ENCODE measurements at places on chromosomes 4 and X.

GRCh38 chrX:110136136-110136535 lies 133.2 kb downstream of the TMEM164 start:
- DNase-seq = no peak

DNA sequence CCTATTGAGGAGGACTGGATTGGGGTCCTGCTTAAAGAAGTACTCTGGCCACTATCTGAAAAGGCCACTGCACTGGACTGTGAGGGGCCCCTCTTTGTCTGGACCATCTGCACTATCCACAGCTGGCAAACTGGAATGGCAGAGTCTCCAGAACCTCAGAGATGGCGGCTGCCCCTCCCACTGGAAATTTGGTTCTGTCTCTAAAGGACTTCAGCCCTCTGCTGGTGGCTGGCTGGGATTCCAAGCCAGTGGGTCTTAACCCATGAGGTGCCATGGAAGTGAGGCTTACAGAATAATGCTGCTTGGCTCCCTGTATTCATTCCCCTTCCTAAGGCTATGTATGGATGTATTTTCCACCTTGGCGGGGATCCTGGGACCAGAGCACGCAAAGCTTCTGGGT lies 41.6 kb upstream of the CYLC1 start:
- DNase-seq = no peak

- no peak for DNase-seq
Observed at GRCh38 chr4:8915201-8916200, 43.9 kb upstream of the HMX1 start.

DNA sequence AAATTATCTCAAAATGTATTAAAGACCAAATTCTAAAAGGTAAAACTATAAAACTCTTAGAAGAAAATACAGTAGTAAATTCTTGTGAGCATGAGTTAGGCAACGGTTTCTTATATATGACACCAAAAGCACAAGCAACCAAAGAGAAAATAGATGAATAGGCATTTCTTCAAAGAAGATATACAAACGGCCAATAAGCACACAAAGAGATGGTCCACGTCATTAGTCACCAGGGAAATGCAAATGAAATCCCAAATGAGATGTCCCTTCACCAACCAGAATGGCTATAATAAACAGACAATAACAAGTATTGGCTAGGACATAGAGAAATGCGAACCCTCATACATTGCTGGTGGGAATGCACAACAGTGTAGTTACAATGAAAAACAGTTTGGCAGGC lies 44.6 kb downstream of the RAB33A start:
- DNase-seq = no peak

DNA sequence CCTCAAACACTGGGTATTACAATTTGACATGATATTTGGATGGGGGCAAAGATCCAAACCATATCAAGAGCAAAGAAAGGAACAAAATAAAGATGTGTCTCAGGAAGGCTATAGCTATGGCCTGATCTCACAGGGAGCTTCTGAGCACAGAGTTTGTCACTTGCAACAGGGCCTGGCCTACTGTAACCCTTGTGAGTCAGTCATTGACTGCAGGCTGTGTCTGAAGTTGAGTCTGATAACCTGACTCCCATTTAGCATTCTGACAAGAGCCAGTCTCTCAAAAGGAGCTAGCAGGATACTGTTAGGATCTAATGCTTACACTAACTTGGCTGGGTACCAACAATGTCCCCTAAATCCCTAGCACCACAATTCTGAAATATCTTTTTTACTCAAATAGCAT lies 612.5 kb upstream of the TECRL start:
- no peak for DNase-seq

- DNase-seq = no peak
Observed at GRCh38 chrX:37347420-37347819, 1.7 kb upstream of the PRRG1 start.

GRCh38 chrX:85994797-85995196 lies 52.6 kb downstream of the CHM start:
- DNase-seq = no peak

- no peak for DNase-seq
Observed at GRCh38 chrX:137352101-137352660, 213.7 kb upstream of the ZIC3 start.

GRCh38 chr4:16897991-16898827 lies at the start of gene LDB2:
LDB2 (minus strand) TSS chr4:16898645.
- no peak for DNase-seq

- DNase-seq = no peak
Observed at GRCh38 chr4:15894921-15895916, 43.3 kb downstream of the FGFBP1 start.

- DNase-seq = no peak
Observed at GRCh38 chr4:35760807-35761206, 483.5 kb downstream of the ARAP2 start.

- no peak for DNase-seq
Observed at GRCh38 chrX:69388526-69388925, 115.6 kb upstream of the NALF2 start.

DNA sequence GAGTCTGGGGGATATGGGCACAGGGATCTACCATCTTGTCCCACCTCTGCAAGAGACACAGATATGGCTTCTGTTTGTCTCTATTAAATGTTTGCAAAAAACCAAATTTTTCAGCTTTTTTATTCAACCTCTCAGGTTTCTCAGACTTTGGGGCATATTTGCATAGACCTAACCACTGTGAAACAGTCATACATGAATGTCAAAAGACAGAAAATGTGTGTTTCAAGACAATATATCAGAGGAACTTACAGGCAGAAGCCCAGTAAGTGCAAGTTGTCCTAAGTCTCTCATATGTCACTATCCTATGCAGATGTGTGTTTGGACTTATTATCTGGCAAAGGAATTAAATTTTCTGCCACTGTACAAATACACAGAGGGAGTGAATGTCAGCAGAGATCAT lies 951.2 kb downstream of the PCDH18 start:
- DNase-seq = no peak

DNA sequence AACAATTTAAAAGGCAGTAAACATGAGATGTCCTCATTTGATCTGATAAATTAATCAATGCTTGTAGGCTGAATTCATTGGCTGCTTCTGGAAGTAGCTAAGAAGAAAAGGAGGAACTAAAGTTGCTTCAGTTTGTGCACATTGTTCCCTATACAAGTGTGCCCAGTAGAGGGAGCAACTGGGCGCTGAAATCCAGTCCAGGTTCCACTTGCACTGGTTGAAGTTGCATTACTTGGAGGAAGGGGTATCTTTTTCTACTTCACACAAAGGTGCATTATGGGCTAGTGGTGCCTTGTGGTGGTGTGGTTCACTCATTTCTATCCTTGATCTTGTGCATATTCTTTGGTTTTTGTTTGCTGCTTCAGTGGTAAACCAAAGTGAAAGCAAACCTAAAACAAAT lies 67.9 kb upstream of the SOX3 start:
- no peak for DNase-seq

DNA sequence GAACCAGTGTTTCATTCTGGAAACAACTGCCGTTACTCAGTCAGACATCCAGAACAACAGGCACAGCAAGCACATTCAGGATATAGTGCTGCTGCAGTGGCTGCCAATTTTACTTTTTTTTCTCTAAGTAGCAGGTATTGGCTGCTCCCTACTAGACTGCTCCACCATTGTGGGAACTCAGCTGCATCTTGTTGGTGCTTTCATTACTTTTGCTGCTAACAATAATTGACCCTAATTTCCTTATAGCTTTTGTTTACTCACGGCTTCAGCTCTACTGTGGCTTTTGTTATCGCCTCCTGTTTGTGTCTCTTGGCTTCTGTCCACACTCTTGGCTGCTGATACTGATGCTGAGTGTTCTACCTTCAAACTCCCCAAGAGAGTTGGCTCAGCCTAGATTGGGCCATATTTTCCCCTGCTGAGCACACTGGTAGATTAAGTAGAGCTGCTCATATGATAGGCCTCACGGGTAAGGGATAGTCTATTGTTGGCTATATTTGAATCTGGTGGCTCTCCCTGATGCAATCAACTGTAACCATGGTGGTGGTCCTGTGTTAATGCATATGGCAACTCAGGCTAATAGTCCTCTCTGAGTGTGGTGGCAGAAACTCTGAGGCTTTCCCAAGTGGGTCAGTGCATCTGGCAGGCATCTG lies 44.5 kb upstream of the IL2 start:
- no peak for DNase-seq

DNA sequence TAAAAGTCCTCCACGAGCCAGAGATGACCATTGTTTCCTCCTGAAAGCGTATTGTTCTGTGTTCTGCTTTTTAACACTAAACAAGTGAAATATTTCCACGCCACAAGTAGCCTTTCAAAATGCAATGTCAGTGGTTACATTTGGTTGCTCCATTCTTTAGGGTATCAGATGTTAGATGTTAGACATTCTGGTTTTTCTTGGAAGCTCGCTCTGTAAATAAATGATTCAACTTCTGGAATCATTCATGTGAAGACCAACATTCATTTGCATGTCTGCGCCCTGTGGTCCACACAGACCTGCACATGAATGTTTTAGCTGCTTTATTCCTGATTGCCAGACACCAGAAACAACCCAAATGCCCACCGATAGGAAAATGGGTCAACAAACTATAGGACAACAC lies 38.0 kb upstream of the HELT start:
- no peak for DNase-seq

DNA sequence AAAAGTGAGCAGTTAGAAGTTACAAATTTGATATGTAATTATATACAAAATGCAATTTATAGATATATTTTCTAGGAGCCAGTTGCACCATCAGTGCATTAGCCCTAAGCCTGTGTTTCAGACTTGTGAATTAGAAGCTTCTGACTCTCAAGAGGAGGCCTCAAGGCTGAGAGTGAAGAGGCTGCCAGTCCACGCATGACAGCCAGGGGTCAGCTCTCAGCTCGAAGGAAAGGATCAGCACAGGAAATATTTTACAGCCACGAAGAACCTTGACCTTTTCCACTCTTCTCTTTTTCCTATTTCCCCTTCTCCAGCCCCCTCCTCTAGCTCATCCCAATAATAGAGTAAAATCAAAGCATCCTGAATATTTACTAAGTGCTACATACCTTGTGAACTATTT lies 642.4 kb downstream of the TRIML1 start:
- no peak for DNase-seq

- no peak for DNase-seq
Observed at GRCh38 chrX:119235051-119235511, 1.0 kb upstream of the PGRMC1 start.

DNA sequence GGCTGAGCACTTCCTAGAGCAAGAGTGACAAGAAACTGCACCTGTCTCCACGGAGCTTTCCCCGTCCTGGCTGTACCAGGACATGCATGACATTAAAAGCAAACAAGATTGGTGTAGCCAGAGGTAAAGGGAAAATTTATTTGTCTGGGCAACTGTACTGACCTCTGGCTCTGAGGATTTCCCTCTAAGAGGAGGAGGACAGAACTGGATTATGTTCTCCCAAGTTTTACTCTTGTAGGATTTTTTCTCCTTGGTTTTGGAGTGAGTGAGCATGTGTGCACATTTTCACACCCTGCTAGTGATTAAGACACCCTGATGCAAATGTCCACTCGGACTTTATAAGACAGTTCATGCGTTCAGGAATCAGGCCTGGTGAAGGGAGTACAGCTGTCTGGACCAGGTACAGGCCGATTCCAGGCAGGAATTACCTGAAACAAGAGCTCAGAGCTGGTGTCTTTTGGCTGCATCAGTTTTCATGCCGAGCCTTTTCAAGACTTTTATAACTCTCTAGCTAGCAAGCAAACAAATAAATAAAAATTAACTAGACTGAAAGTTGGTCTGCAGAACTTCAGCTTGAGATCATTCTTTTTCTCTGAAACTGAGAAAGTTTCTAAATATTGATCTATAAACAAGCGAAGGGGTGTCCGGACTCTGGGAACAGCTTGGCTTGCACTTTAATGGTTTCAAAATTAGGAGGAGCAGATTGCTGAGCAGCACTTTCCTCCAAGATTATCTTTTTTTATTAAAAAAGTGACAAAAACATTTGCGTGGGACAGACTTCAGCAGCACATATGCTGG lies 51.3 kb upstream of the SPRY1 start:
- no peak for DNase-seq

GRCh38 chr4:6732441-6733357 lies 16.7 kb downstream of the BLOC1S4 start:
- DNase-seq = no peak

DNA sequence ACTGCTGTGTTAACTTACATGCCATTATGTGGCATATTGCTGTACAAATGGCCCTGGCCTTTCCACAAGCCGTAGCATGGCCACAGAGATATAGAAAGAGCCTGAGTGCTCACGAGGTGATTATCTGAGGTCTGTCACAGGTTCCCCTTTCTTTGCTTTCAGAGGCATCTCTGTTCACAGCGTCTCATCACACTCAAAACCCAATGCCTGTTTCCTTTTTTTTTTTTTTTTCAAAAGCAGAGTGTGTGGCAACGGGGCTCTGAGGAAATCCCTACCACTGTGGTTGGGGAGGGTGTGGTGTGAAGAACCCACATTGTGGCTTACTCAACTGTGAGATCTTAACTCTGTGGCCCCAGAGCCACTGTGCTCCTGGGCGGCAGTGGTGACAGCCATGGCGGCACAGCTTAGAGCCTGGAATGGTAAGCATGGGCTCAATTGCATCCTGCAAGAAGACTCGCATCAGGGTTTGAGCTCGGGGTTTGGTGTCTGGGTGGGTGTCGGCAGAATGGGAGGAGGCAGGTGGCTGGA lies 30.8 kb downstream of the RTL5 start:
- DNase-seq = peak; percentile 30

DNA sequence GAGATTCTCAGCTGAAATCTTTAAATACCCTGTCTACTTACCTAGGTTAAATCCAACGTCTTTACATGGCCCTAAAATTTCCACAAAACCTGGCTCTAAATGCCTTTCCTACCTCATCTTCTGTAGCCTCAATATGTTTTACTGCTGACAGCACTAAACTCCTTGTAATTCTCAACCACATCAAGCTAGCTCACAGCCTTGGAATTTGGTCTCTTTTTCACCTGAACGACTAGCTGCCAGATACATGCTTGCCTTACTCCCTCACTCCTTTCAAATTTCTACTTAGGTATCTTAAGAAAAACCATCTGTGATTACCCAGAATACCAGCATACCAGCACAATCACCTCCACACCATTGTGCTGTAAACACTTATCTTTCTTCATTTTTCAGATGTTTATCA lies 635.6 kb upstream of the PCDH10 start:
- no peak for DNase-seq

GRCh38 chr4:7041801-7042502 lies 1.2 kb upstream of the TADA2B start:
- DNase-seq = no peak

DNA sequence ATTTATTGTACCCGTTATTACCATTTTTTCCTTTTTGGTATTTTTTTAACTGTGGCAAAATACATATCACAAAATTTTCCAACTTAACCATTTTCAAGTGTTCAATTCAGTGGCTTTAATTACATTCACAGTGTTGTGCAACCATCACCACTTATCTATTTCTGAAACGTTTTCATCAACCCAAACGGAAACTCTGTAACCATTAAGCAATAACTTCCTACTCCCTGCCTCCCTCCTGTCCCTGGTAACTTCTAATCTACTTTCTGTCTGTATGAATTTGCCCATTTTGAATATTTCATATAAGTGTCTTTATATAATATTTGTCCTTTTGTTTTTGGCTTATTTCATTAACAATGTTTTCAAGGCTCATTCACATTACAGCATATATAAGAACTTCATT lies 57.4 kb upstream of the MSN start:
- DNase-seq = no peak
